ENCODE measurements at places on chromosomes 4 and X. TPM values are rescaled to one million over a fixed set of nuclear protein-coding genes. Genes with fewer than 3 reads are reported as not detected.

DNA sequence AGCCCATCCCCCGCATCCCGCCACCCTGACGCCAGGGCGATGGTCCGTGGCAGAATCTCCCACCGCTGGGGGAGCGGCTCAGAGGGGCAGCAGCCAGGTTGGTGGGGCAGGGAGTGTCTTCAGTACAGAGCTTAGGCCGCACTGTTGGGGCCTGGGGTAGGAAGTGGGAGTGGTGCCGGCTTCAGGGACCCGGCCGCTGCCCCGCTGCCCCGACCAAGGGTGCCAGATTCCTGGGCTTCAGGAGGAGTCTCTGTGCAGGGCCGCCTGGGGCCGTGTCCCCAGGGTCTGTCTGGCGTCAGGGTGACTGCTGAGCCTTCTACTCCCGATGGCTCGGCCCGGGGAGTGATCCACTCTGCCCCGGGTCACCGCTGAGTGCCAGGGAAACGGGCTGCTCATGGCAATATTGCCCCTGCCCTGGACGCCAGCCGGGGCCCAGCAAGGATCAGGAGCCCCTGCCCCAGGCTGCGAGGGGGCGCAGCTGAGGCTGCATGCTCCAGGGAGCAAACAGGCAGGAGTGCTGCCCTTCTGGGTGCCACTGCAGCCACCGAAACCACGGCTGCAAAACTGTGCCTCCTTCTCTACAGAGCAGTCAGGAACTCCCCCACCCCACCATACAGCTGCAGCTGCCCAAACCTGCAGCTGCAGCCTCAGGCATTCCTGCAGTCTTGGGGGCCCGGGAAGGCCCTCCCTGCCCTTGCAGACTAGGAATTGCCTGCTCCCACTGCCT is 1206.1 kb downstream of the ARAP2 start:
- no peak for DNase-seq

DNA sequence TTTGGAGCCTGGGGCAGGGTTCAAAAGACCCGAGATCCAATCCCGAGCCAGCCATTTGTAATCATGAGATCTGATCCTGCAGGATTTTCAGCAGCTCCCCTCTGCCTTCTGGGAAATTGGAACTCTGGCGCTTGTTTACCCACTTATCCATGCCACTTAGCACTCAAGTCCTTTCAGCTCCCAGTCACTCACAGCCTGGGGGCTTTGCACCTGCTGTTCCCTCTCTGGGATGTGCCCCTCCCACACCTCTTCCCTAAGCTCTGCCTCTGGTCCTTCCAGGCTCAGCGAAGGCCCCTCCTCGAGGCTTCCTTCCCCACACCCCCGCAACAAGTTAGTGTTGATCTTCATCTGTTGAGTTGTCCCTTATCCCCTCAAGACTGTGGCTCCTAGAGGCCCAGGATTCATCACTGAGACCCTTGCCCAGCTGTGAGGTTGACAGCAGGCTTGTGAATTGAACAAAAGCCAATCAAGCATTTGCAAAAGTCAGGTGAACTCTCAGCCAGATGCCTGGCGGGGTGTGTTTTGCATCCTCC is 99.1 kb upstream of the AFAP1 start:
- no peak for DNase-seq

GRCh38 chrX:140599851-140600250 is 95.0 kb upstream of the SOX3 start:
- no peak for DNase-seq

GRCh38 chr4:55921093-55921492 is 27.7 kb upstream of the CEP135 start:
- no peak for DNase-seq

GRCh38 chr4:12221031-12221430 is 792.3 kb upstream of the HS3ST1 start:
- no peak for DNase-seq

DNA sequence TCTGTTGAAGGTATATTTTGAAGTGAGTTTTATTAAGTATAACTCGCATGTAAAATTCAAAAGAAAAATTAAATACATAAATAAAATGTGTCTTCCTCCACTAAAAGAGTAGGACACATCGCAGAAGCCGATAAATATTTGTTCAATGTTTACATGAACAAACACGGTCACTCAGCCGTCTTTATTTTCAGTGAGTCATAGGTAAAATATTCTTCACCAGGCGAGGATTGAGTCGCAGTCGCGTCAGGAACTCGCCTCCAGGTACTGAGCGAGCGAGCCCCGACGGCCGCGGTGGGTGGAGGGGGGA is 271 bp upstream of the FUNDC2 start:
- no peak for DNase-seq

DNA sequence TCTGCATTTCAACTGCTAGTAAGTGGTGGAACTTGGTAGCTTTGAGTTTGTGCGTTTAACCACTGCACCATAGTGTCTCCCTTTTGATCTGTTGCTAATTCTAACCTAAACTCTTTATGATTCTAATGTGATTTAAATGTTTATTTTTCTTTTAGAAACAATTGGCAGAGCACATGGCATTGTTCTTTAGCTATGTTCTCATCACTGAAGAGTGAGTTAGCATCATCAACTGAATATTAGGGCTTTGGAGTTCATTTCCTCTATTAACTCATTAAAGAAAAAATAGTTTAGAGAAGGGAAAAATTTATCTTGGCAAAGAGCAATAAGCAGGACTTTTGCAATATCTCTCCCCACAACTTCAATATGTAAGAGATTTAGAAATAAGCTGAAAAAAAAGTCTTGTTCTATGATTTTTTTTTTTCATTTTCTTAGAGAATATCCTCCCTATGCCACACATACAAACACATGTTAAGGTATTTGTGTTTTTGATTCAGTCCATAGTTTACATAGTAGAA is 25.7 kb downstream of the CPEB2 start:
- no peak for DNase-seq

GRCh38 chrX:97168646-97169045 is 284.9 kb downstream of the RPA4 start:
- no peak for DNase-seq

GRCh38 chrX:41667631-41668030 is 21.1 kb upstream of the GPR34 start:
- no peak for DNase-seq

DNA sequence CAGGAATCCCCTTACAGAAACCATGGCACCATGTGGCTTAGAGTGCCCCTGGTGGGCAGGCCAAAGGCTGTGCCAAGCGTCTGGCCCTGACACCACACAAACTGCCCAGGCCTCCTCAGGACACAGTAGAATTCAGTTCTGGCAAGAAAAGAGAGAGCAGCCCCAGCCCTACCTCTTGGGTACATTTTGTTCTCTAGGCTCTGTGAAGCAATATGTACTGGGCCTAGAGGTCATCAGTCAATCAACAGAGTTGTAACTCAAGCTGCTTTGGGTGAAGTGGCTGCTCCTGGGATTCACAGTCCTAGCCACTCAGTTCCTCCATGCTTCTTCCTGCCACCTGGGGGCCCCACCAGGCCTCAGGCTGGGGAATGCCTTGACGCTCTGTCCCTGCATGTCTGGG is 158.1 kb upstream of the MAMLD1 start:
- DNase-seq = no peak

- DNase-seq = no peak
Measured at GRCh38 chr4:97998203-97998602, 145.1 kb downstream of the STPG2 start.

DNA sequence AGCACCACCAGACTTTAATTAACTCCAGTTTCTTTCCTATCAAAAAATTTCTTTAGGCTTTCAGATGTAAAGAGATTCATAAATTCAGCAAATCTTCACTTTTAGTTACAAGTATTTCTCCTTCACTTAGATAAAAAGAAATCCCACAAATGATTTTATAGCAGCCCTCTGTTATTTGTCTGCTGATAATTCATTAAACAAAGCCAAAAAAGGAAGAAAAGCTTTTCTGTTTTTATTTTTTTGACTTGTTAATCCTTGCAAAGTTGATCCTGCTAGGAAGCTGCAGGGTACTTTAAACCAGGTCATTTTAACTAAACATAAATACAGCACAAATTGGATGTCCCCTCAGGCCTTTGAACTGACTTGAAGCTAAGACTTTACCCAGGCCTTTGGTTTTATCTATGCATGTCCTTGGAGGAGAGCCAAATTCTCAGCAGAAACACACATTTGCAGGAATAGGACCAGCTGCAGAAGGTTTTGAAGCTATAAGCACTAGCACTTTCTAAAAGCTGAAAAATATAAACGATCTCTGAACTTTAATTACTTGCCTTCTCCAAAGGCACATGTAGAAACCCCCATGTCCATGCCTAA is 57.5 kb downstream of the PCDH18 start:
- peak; percentile 70 for DNase-seq

DNA sequence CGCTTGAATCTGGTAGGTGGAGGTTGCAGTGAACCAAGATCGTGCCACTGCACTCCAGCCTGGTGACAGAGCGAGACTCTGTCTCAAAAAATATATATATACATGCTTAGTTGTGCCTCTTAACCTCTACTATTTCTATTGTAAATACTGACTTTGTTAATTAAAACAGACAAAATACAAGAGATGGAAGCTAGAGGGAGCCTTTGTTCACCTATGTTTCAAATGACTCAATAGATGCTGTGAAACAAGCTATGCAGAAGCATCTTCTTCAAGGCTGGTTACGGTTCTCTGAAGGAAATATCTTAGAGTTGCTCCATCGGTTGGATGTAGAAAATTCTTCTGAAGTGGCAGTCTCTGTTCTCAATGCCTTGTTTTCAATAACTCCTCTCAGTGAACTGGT is 6.2 kb downstream of the NCAPG start:
- peak; percentile 78 for DNase-seq

DNA sequence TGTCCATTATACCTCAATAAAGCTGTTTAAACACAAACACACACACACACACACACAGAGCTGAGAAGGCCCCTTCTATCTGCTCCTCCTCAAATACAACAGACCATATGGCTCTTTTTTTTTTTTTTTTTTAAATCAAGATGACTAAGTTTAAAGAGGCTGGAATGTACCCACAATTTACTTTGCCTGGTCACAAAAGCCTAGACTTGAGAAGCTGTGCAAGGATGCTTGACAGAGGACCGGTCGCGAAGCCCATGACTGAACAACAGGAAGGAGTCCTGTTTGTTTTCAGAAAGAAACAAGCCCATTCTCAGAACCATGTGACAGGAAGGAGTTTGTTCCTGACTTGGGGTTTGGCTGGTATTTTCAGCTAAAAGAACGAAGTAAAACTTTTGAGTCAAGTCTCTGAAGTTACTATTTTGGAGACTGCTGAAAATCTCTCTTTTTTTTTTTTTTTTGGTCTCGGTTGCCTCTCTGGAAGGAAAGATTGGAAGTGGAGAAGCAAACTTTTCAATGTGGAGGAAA is 650.9 kb upstream of the TENM3 start:
- DNase-seq = peak; percentile 46

DNA sequence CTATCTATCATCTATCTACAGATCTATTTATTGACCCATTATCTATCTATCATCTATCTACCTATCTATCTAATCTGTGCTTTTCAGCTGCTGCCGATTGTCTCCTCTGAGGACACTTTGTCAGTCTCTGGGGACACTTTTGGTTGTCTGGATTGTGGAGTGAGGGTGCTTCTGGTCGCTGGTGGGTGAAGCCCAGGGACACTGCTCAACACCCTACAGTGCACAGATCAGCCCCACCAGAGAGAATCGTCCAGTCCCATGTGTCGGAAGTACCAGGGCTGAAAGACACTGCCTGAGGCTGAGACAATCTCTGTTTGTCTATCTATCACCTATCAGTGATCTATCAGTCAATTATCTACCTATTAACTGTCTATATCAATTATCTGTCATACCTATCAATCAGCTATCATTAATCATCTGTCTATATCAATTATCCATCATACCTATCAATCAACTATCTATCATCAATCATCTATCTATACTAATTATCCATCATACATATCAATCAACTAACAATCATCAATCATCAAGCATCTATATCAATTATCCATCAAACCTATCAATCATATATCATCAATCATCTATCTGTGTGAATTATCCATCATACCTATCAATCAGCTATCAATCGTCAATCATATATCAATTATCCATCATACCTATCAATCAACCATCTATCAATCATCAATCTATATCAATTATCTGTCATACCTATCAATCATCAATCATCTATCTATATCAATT is 70.0 kb upstream of the PPP2R3B start:
- no peak for DNase-seq

- DNase-seq = no peak
Measured at GRCh38 chrX:136196691-136197155, 49.4 kb downstream of the FHL1 start.

Gene LRRC66
- total RNA-seq = 0.18 TPM

Gene STBD1
- 2.2 TPM for total RNA-seq

Gene ATP8A1
- 0.83 TPM for total RNA-seq

Gene STOX2
- 5.4 TPM for total RNA-seq
